ENCODE measurements at places on chromosomes 13 and 19.
A peak's percentile ranks its signal among the peaks of the same experiment; 100 is the strongest.

DNA sequence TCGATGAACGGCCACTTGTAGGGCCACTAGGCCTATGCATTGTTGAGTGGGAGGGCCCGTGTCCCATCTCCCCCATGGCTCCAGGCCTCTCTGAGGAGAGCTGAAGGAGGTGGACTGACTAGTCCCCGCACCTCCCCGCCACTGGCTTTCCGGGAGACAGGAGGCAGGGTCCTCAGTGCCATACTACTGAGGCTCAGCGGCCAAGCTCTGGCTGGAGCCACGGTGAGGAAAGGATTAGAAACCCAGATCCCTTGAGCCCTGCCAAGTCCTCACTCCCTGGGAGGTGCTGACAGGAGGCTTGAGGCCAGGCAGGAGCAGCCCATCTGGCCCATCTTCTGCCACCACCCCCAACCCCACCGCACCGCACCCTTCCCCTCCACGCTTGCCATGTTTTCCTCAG lies 29.0 kb downstream of the CCDC8 start:
- DNase-seq: no peak

DNA sequence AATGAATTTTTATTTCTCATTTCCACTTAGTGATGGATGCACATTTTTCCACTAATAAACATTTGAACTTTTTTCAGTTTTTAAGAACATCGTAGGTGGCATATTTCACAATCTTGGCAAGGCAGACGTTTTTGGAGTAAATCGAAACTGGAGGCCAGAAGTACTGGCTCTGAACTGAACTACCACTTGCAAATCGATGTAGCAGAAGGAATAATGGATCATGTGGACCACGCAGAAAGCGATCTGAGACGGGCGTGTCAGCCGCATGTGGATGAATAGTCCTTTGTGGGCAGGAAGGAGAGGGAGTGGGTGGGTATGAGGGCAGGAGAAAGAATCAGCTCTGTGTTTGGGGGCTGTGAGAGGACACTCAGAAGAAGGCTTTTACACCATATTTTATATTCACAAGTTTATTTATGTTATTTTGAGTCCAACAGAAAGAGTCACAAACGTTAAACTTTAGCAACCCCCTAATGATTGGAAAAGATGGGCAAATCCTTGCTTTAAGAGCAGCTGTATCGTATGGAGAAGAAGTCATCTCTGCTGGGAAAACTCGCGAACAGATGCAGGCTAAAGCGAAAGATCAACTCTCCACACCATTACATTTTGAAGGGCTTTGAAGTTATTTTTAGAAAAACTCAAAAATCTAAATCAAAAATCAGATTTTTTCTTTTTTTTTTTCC lies 90.5 kb downstream of the COL4A2 start:
- peak; percentile 75 for DNase-seq

GRCh38 chr13:51734786-51735185 lies 69.2 kb downstream of the DHRS12 start:
- DNase-seq: no peak

DNA sequence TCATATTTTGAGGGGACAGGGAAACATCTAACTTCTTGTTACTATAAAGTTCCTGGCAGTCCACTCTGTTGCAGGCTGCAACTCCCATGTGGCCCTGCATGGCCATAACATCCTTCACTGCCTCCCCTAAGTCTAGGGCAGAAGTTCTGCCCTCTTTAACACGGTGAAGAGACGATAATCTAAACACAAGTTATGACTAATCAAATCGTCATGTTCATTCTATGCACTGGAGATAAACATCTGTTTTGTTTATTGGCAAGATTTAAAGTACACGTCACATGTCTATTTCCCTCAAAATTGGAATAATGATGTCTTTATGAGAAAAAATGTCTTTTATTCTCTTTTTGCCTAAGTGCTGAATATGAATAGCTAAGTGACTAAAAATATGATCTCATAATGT lies 1629.4 kb downstream of the PCDH9 start:
- DNase-seq: no peak

DNA sequence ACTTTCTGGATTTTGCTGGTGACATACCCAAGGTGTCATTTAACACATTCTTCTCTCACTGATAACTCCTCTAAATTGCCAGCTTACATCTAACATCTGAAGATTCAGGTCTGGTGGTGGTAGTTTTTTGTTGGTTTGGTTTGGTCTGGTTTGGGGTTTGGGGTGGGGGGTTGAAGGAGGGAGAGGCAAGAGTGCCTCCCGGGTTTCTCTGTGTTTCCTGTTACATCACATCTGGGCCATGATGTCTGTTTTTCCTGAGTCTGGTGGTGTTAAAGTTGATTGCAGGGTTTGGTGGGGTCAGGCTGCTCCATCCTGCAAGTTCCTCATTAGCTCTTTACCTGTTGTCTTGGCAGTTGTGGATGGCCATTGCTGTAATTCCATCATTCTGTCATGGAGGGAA lies 155.8 kb upstream of the UBL3 start:
- no peak for DNase-seq

- no peak for DNase-seq
These were observed 12.8 kb downstream of the C3 start for GRCh38 chr19:6707658-6708018.

DNA sequence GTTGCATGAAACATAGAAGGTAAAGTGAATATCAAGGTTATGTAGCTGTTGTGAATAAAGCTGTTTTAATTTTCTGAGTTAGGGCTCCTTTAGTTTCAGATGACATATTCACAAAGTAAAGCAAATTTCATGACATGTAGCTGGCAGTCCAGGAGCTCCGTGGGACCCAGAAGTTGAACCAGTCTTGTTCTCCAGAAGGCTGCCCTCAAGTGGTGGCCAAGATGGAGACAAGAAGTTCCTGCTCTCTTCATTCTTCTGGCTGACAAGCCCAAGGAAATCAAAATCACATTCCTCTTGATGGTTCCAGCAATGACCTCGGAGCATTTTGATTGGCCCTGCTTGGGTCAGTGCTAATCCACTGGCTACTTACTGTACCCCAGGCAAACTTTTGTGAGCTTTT lies 128.7 kb downstream of the LIG4 start:
- no peak for DNase-seq

DNA sequence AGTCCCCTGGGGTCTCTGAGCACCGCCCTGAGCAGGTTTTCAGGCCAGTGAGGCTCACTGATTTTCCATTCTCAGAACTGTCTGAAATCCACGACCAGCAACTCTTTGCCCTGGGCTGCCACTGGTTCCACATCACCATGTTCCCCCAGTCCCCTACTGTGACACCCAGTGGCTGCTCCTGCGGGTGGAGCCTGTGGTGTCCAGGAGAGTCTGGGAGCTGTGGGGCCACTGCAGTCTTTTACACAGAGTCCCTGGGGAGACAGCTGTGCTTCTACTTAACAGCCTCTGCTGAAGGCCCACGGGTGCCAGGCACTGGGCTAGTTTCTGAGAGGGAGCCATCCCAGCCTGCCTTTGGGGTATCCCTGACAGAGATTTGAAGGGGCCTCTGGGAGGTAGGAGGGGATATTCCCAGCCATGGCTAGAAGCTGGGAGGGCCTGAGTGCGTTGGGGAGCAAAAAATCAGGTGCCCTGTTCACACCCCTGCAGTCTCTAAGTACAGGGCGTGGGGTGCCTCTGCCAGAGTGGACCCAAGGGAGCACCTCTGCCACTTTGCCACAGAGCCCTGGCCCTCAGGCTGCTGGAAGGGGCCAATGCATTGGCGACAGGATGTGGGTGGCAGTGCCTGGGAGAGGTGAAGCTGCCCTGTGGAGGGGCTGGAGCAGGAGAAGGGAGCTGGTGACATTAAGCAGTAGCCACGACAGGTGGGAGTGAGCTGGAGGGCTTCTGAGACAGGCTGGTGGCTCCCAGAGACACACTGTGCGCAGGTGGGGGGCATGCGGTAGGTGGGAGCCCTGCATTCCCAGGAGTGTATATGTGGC lies 200.2 kb upstream of the ZNF536 start:
- DNase-seq: no peak

DNA sequence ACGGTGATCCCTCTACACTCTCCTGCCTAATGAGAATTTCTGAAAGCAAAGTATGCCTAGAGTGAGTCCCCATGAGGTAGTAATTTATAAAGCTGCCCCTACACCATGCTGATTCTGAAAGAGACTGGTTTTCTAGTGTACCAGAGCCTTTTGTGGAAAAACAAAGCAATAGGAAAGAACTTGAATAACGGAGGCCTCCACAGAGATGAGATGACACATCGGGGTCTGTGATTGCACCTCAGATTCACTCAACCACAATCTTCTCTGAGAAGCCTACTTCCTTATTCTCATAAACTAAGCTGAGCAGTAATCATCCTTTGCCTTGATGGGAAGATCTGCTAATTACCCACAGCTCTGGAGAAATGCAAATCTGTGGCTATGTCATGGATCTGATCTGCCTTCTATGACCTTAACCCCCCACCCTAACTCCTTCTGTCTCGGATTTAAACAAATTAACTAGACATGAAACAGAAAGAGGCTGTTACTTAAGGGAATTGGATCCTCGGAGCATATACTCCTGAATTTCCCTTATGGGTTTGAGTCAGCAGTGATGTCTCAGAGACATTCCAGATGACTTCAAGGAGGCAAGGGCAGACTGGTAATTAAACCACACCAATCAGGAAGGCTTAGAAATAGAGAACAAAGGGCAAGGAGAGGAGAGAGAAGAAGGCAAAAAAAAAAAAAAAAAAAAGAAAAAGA lies 128.0 kb downstream of the DCT start:
- DNase-seq: peak; percentile 60

All from stromal cell of bone marrow (primary cell).